Osteoblast (primary cell): ENCODE measurements at places on chromosomes 12 and 14.
A peak's percentile ranks its signal among the peaks of the same experiment; 100 is the strongest.

DNA sequence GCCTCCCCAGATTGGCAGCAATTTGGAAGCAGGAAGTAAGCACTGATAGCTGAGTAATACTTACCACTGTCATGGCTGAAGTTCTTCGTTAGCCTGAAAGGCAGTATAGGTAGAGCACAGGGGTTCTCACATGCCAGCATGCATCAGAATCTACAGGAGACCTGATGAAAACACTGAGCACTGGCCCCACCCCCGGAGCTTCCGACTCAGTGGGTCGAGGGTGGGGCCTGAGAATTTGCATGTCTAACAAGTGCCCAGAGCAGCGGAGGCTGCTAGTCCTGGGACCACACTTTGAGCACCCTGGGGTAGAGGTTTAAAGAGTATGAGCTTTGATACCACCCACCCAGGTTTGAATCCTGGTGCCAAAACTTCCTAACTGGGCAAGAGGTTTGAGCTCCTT, 89.6 kb downstream of the FBXW8 start:
- DNase-seq = no peak

DNA sequence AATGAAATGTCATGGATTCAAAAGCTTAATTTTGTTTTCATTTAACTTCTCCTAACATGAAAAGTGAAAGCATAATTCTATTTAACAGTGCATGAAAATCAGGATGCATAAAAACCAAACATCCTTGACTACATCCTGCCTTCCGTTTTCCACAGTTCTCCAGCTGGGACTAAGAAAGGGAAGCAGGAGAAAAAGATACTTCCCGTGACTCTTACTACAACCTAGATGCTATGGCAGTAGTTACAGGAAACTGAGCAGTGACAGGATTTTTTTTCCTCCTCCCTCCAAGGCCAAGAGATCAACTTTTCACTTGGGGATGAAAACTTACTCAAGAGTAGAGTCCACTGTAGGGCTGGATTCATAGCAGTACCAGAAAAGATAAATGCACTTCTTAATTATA, 2.6 kb downstream of the EXOC5 start:
- no peak for DNase-seq

GRCh38 chr12:78864403-78864869, at the start of gene SYT1:
Gene SYT1 (plus strand): TSS chr12:78864774.
- peak; percentile 87 for DNase-seq

DNA sequence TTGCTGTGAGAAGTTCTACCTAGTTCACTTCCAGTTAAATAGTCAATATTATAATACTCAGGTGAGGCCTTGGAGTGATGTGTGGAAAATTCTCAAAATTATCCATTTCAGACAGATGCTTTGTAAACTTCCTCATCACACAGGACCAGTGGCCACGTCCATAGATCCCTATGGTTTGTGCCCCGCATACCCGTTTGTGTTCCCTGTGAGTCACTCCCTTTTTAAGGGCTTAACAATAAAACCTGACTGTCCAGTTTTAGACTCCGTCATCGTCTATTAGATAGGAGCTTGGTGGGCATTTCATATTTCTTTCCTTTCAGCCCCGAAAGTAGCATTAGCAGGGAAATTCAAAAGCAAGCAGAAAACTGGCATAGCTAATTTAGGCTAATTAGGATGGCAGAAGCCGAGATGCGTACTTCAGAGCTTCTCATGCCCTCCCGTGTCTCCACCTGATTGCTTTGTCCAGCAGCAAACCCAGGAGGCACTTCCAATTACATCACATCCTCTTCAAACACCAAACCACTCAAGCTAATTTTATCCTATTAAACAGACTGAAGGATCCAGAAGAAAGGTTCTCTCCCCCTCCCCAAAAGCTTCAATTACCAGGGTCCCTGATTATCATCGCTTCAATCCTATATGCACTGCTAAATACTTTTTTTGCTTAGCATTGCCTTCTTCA, 186.6 kb upstream of the OTX2 start:
- no peak for DNase-seq

GRCh38 chr12:91289906-91290305, 107.3 kb upstream of the DCN start:
- no peak for DNase-seq

DNA sequence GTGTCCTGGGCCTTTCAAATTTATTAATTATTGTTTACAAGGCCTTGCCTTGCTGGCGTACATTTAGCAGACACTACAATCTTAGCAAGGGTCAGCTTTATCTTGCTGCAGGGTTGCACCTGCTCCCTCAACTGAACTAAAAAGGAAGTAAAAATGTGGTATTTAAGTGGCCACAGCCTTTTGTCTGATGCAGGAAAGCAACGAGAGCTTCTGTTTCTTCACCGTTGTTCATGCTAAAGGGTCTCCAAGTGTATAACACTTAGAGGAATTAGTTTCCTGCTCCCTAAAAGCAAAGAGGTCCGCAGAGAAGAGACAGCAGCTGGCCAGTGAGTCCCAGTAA, 62.8 kb upstream of the EGLN3 start:
- no peak for DNase-seq

- peak; percentile 65 for DNase-seq
These were observed 8.7 kb upstream of the NCOR2 start for GRCh38 chr12:124576061-124576650.

GRCh38 chr12:107329569-107330324, 236.4 kb upstream of the CRY1 start:
- DNase-seq = no peak

- DNase-seq = peak; percentile 65
These were observed 319 bp downstream of the GALNT6 start for GRCh38 chr12:51390891-51391282.

- no peak for DNase-seq
These were observed 29.4 kb downstream of the CORO1C start for GRCh38 chr12:108701779-108702441.

GRCh38 chr14:89384023-89384422, 33.0 kb downstream of the FOXN3 start:
- no peak for DNase-seq
